MG63 (cell line): ENCODE measurements at places on chromosomes 11 and 22. TPM values are rescaled to one million over a fixed set of nuclear protein-coding genes. Genes with fewer than 3 reads are reported as not detected.

GRCh38 chr22:44783581-44783980 is 31.2 kb downstream of the ARHGAP8 start:
- no peak for DNase-seq

DNA sequence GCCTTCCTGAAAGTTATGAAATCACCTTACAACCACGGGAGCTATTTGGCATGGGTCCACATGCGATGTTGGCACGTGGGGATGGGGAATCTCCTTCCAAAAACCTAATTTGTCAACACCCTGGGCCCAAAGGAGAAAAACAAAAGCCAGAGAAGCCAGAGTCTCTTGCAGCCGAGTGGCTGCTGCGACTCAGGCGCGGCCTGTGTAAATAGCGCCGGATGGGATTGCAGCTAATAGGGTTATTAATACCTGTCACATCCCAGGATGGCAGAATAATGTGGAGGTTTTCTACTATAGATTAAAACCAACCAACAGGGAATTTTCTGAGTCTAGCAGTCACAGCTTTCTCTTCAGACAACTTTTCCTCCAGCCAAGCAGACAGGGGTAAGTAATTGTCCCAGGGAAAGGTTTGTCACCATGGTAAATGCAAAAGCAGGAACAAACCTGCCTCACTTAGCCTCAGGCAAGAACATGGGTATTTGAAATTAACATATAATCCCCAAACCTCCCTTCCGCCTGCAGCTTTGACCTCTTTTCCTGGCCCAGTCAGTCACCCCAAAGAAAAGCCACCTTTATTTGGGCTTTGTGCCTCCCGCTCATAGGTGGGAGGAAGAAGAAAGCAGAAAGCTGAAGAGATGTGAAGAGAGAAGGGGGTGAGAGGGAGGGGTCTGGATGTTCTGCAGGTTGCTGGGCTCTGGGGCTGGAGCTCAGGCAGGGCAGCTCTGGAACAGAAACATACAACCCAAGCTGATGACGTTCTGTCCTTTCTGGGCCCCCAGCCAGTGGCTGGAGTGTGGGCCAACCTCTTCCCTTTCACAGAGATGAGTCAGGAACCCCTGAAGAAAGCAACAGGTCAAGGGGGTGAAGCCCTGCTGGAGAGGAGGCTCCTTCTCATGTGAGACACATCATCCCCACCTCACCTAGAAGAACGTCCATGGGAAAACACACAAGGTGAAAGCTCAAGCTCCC is 376.5 kb downstream of the NXPE2 start:
- peak; percentile 72 for DNase-seq

GRCh38 chr22:26768952-26769351 is 111.6 kb downstream of the MIAT start:
- peak; percentile 59 for DNase-seq

- DNase-seq, result no peak
Observed at GRCh38 chr11:47398011-47398410, 10.4 kb upstream of the SLC39A13 start.

GRCh38 chr11:104830508-104830907 is 67.8 kb downstream of the CASP12 start:
- no peak for DNase-seq

DNA sequence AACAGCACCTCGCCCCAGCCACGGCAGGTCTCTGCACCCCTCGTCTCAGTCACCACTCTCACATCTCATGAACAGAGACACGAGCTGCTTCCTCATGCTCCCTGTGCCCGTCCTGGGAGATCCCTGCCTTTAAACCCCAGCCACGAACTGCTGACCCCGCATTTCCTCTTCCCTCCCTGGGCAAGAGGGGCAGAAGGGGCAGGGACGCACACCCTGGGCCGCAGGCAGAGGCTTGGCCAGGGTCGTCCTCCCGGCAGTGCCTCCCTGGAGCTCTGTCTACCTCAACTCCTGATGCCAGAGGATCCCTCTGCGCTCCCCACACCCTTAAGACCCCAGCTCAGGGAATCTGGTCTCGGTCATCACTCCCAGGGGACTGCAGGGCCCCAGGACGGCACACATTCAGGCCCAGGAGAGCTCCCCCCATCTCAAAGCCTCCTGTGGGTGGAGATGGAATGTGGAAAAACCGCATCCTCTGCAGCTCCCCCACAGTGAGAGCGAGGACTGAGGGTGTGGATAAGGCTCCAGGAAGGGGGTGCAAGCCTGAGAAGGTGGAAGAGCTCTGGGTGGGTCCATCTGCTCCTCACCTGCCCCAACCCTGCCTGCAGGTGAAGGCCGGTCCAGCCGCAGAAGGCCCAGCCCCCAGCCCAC is 1.2 kb downstream of the BID start:
- DNase-seq, result no peak

GRCh38 chr11:102295045-102295444 is 22.2 kb upstream of the BIRC3 start:
- DNase-seq, result no peak

DNA sequence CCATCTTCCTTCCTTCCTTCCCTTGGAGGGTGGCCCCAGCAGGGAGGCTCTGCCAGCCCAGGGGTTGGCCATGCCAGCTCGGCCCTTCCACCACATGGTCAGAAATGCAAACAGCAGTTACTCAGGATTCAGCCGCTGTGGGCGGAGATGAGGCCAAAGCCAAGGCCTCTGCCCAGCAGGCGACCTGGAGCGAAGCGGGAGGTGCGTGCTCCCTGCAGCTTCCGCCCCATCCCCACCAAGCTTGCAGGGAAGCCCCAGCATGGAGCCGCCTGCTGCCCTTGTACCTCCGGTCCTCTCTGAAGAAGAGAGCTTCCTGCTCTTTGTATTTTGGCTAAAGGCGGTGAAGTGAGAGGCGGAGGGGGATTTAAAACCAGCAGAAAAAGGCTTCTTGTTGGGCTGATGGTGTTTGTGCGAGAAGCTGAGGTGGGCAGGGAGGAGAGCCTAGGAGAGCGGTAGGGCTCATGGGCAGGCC is 50.4 kb downstream of the ANO1 start:
- DNase-seq, result peak; percentile 87

The FAM181B gene
- not detected in 2 replicates for total RNA-seq

The MRGPRX4 gene
- total RNA-seq, result not detected in 2 replicates

The FAM118B gene
- total RNA-seq, result 16.9 and 19.8 TPM in 2 replicates

The GVQW3 gene
- 0.54 and 1.0 TPM in 2 replicates for total RNA-seq
